Mesenteric fat pad (tissue), 1 donor: ENCODE measurements at places on chromosomes 5 and 9. TPM values are rescaled to one million over a fixed set of nuclear protein-coding genes. Genes with fewer than 3 reads are reported as not detected.

Gene ZFP37
- 2.0 TPM for total RNA-seq

DNA sequence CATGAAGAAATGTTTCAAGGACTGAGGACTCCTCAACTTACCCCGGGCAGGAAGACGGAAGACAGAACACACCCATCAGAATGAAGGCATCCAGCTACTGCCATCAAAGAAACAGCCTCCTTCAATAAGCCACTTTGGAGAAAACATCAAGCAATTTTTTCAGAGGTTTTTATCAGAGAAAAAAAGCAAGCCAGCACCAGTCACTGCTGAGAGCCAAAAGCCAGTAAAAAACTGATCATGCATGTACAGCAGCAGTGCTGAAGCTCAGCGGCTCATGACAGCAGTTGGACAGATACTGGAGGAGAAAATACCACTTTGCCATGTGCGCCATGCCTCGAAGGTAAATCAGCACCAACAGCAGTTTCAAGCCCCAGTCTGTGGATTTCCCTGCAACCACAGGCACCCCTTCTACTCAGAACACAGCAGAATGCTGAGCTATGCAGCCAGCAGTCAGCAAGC lies 10.1 kb upstream of the ZNF484 start:
- no peak for DNase-seq

Gene CSF1R
- 58.6 TPM for total RNA-seq

Gene PHF24
- total RNA-seq: 0.39 TPM

Gene KIAA0825
- 3.8 TPM for total RNA-seq

Gene CNTFR
- 116 TPM for total RNA-seq

DNA sequence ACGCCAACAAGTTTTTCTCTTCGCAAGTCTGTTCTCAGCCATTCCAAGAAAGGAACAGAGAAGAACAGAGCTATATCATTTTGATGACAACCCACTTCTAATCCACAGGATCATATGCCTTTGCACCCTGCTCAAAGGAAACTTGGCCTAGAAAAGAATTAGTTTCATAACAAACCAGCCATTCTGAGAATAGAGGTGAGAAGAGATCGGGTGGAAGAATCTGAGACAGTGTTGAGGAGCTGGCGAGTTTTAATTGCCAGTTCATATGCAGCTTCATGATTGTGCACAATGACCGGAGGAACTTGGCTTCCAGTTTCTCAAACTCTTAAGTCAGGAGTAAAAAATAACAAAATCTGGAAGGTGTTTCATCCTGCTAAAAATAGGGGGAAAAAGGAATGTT lies 380.0 kb downstream of the NR2F1-AS1 start:
- no peak for DNase-seq

GRCh38 chr9:22010866-22011625 lies 1.9 kb upstream of the CDKN2B start:
- DNase-seq: no peak

DNA sequence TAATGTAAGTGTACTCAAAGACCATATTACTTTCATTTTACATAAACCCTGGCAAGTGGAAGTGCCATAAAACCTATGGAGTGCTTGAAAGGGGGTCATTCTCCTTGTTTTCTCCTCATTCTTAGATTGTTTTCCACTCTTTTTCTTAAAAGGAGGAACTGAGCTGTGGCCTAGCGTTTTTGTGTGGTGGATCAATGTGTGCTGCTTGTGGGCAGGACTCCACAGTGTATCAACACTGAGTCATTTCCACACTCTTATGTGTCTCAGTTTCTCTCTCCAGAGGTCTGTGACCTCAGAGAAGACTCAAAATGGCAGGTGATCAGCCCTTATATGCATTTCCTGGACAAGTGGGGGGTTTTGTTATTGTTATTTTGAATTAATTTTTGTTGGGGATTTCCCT lies 516.1 kb upstream of the CDH10 start:
- DNase-seq: no peak

GRCh38 chr9:14347406-14348122 lies 33.6 kb upstream of the NFIB start:
- DNase-seq: no peak

Gene SPINK5
- total RNA-seq: 0.45 TPM

Gene GPX3
- 4,437 TPM for total RNA-seq

Gene CDHR2
- total RNA-seq: 0.45 TPM

GRCh38 chr5:144467792-144468191 lies 297.1 kb downstream of the KCTD16 start:
- no peak for DNase-seq

DNA sequence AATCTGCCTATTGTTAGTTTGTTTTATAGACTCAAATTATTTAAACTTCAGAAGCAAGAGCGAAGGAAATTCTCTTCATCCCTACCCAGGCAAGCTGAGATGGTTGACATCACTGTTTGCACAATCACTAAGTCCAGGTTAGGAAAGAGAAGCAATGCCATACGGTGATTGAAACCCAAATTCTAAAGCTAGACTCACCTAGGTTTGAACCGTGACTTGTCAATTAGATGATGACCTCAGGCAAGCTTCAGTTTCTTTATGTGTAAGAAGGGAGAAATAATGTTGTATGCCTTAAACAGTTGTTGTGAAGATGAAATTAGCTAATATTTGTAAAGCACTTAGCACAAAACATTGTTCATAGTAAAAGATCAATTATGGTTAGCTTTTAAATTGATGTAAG lies 96.5 kb upstream of the ANKRD55 start:
- no peak for DNase-seq

DNA sequence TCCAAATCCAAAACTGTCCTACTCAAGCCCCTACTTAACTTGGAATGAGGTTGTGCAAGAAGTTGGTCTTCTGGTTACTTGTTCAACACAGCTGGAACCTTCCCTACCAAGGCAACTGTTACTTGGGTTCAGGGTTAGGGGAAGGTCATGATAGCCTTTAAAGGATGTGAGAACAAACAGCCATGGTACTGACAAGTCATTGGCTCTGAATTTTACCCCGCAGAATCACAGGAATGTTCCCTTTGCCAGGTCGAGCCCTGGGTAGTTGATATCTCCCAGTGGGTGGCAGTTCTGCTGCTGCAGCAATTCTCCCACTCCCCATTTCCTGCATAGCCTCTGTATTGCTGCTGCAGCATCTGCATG lies 396.1 kb upstream of the MPDZ start:
- no peak for DNase-seq

GRCh38 chr9:124697326-124698200 lies 73.5 kb downstream of the NR6A1 start:
- no peak for DNase-seq

Gene WDR38
- total RNA-seq: not detected

Gene NR5A1
- total RNA-seq: not detected

DNA sequence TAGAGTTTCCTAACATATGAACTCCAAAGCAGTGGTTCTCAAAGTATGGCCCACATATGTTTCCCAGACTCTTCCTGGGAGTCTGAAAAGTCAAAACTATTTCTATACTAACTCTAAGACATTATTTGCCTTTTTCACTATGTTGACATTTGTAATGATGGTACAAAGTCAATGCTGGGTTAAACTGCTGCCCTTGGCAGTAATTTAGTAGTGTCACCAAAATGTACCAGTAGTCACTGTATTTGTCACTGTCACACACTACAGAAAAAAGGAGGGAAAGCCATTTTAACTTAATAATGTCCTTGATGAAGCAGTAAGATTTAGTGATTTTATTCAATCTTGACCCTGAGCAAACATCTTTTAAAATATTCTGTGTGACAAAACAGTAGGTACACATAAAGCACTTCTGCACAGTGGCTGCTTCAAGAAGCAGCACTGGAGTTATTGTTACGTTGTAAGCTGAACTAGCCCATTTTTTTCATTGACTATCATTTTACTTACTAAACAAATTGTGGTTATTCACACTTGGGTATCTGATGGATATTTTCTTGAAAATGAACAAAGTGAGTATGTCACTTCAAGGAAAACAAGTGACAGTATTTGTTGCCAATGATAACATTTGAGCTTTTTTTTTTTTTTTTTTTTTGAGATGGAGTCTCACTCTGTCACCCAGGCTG lies 90.3 kb downstream of the NR6A1 start:
- no peak for DNase-seq
